ENCODE measurements at places on chromosomes 3 and 15.

- DNase-seq: no peak
Observed at GRCh38 chr3:58837141-58837843, 170.7 kb upstream of the FAM3D start.

GRCh38 chr3:183541235-183541655, 14.3 kb downstream of the KLHL6 start:
- no peak for DNase-seq

- DNase-seq: no peak
Observed at GRCh38 chr3:149588909-149589308, 68.9 kb downstream of the WWTR1 start.

DNA sequence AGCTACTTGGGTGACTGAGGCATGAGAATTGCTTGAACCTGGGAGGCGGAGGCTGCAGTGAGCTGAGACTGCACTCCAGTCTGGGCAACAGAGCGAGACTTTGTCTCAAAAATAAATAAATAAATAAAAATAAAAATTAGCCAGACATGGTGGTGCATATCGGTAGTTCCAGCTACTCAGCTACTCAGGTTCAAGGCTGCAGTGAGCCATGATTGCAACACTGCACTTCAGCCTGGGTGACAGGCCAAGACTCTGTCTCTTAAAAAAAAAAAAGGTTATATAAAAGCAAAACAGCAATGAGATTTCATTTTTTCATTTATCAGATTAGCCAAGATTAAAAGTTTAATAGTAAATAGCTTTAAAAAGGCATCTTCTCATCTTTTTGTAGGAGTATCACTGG, 2.9 kb downstream of the TGM4 start:
- no peak for DNase-seq

GRCh38 chr3:61420136-61420759, 141.1 kb upstream of the PTPRG start:
- no peak for DNase-seq

DNA sequence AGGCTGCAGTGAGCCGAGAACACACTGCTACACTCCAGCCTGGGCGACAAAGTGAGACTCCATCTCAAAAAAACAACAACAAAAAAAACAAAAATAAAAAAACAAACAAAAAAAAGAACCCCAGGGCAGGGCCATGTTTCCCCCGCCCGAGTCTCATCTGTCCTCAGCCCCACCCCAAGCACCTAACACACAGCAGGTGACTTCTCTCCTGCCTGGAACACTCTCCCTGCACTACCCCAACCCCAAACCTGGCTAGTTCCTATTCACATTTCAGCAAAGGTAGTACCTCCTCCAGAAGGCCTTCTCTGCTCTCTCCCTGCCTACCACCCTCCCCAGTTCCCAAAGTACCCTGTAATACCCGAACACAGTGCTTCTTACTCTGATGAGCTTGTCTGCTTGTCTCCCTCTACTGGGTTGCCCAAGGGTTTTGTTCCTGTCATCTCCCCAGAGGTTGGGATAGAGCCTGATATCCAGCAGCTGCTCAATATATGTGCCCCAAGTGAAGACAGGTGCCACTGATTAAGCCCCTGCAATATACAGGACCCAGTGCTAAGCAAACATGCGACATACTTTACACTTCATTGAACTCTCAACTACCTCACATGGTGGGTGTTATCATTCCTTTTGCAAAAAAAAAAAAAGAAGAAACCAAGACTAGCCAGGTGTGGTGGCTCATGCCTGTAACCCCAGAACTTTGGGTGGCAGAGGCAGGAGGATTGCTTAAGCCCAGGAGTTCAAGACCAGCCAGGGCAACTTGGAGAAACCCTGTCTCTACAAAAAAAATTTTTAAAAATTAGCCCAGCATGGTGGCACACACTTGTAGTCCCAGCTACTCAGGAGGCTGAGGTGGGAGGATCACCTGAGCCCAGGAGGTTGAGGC, 103.6 kb downstream of the DAPK2 start:
- no peak for DNase-seq

DNA sequence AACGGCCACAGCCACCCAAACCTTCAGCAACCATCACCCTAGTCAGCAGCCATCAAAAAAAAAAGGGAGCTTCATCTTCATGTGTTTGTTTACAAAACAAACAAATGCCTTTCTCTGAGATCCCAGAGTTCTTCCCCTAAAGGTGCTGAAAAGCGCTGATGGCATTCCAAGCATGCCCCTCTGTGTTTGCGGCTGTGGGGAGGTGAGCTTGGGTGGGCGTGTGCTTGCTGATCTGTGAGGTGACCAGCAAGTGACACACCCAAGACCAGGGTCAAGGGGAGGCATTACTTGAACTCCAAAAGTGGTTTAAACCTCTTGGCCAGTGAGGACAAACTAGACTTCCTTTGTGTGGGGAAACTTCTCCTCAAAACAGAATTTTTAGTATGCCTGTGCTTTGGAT, 81.5 kb downstream of the DHX36 start:
- no peak for DNase-seq

DNA sequence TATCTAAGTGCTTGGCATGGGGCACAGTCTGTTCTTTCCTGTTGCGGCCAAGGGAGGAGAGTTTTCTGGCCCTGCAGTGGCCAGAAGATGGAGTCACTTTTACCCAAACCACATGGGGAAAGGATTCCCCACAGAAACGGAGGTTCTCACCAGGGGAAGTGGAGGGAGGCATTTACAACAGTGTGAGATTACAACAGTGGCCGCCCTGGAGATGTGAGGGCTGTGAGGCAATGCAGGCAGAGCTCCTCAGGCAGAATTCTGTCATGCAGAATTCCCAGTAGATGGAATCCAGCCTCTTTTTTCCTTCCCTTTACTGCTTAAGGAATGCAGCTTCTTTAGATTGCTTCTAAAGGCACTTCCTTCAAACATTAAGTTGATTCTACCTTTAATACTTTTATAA, 83.1 kb downstream of the CACNA1D start:
- DNase-seq: no peak

DNA sequence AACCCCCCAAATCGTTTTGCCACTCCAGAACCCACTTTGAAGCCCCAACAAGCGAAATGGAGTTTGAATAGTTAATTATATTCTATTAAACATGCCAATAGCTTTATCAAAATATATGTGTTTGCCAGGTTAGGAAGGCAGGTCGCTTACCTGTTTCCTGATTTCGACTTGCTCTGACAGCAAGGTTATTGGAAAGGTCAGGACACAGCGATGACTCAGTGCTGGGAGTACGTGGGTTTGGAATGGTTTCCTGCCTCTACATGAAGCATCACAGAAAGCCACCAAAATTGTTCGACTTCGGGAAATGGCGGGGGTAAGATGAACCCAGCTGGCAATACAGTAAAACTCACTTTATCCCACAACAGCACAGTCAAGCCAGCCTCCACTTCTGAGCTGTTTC, 135.6 kb upstream of the ABI3BP start:
- DNase-seq: no peak

Data from fibroblast of lung (primary cell).